ENCODE measurements at places on chromosomes 7 and 10. TPM values are rescaled to one million over a fixed set of nuclear protein-coding genes. Genes with fewer than 3 reads are reported as not detected.

The NMT2 gene
- 36.7 TPM for total RNA-seq

The CTBP2 gene
- total RNA-seq = 78.1 TPM

The DYDC2 gene
- not detected for total RNA-seq

The ITGB8 gene
- total RNA-seq = 25.0 TPM

The SMKR1 gene
- not detected for total RNA-seq

The LHFPL3 gene
- total RNA-seq = not detected

The CDC14C gene
- total RNA-seq = 0.17 TPM
